Nasal cavity respiratory epithelium epithelial cell of viscerocranial mucosa (primary cell): ENCODE measurements at places on chromosomes 11 and 22. TPM values are rescaled to one million over a fixed set of nuclear protein-coding genes. Genes with fewer than 3 reads are reported as not detected.

Gene MMP10
- 0.93 and 10.3 TPM in 2 replicates for total RNA-seq

Gene CHRM1
- not detected in 2 replicates for total RNA-seq

Gene SCGB2A2
- not detected in 2 replicates for total RNA-seq

Gene TRAPPC4
- 84.6 and 107 TPM in 2 replicates for total RNA-seq

Gene PICK1
- 20.5 and 38.2 TPM in 2 replicates for total RNA-seq

Gene SHANK3
- total RNA-seq, result 1.4 and 6.3 TPM in 2 replicates

Gene HBE1
- total RNA-seq, result not detected in 2 replicates

Gene DAGLA
- under 0.01 and 2.2 TPM in 2 replicates for total RNA-seq

Gene OR8G5
- total RNA-seq, result not detected in 2 replicates

Gene SLC22A25
- total RNA-seq, result not detected in 2 replicates

Gene MRGPRE
- not detected in 2 replicates for total RNA-seq

Gene IFITM1
- 5.9 and 7.9 TPM in 2 replicates for total RNA-seq

Gene CNTN5
- under 0.01 TPM in 1 of 2 replicates, not detected in the other for total RNA-seq

Gene TRIM51
- total RNA-seq, result not detected in 2 replicates

Gene FOLH1
- 0.34 and 0.50 TPM in 2 replicates for total RNA-seq

Gene PISD
- 28.7 and 47.2 TPM in 2 replicates for total RNA-seq

Gene OLFML1
- not detected in 2 replicates for total RNA-seq

Gene CHST1
- total RNA-seq, result 0.14 and 1.7 TPM in 2 replicates

Gene TYMP
- total RNA-seq, result 113 and 148 TPM in 2 replicates

Gene SLC22A8
- not detected in 2 replicates for total RNA-seq

Gene MRGPRX1
- total RNA-seq, result not detected in 2 replicates

Gene CCDC188
- total RNA-seq, result not detected in 2 replicates

Gene CRACR2B
- 0.34 and 1.00 TPM in 2 replicates for total RNA-seq

Gene OR4D5
- not detected in 2 replicates for total RNA-seq

Gene APOA4
- not detected in 2 replicates for total RNA-seq
